Stimulated activated CD8-positive, alpha-beta memory T cell treated with anti-CD3 and anti-CD28 coated beads, Interleukin-2, amount 100 ng/mL, for 1 hour (primary cell): ENCODE measurements at places on chromosomes 6 and 20.

DNA sequence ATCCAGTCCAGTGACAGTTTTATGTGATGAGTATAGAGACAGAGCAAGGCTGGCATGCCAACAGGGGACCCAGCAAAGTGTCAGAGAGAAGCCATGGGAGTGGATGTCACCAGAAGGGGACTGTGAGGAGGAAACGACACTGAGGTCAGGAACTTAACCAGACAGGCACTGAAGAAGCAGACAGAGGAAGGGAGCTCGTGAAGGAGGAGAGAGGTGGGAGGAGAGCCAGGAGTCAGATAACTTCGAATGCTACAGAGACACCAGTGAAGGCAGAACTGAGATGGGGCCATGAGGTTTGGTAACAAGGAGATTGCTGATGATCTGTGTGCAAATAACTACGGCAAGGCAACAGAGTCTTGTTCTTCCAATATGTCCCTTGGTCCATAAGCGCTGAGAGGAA is 211.1 kb upstream of the FOXA2 start:
- DNase-seq: no peak

DNA sequence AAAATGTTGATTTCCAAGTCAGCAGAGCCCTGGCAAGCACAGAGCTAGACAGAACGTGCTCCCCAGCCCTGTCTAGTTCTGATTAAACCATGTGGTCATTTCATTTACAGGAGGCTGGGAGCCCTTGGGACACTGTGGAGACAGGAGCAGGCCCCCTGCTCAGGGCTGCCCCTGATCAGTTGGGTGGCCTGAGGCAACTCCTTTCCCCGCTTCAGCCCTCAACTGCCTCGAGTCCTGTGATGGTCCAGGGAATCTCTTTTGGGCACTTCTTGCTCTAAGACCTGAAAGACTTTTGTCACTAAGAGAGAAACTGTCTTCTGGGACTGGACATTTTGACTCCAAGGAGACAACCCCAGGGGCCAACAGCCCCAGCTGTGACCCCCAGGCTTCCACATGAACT is 13.5 kb downstream of the DYNLRB1 start:
- DNase-seq: no peak

DNA sequence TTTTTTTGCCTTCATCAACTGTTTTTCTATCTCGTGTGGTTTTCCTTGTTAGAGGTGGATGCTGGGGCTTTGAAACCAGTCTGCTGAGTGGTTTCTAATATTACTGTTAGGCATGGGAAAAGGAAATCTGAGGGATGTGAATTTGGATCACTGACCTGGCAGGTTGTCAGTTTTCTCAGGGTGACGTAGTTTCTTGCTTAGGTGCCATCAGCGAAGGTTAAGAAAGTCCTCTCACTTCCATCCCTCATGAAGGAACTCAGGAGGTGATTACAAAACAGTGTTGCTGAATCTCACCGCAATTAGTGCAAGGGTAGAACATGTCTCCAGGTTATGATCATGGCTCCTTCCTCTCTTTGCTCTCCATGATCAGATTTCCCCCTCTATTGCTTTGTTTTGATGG is 135.9 kb downstream of the SOX4 start:
- DNase-seq: no peak

DNA sequence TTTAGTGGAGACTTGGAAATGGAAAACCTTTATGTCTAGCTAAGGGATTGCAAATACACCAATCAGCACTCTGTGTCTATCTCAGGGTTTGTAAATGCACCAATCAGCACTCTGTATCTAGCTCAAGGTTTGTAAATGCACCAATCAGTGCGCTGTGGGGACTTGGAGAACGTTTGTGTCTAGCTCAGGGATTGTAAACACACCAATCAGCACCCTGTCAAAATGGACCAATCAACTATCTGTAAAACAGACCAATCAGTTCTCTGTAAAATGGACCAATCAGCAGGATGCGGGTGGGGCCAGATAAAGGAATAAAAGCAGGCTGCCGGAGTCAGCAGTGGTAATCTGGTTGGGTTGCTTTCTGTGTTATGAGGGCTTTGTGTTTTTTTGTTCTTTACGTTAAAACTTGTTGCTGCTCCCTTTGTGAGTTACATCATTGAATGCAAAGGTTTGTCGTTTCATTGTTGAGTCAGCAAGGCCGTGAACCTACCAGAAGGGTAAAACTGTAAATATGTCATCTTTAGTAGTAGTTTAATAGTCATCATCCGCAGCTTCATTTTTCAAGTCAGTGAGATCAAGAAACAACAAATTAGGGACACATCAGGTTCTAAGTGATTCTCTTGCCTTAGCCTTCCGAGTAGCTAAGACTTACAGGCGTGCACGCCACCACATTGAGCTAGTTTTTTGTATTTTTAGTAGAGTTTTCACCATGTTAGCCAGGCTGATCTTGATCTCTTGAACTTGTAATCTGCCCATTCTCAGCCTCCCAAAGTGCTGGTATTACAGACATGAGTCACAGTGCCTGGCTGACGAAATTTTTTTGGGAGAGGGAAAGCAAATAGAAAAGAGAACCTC is 22.7 kb upstream of the NUP153 start:
- DNase-seq: no peak

DNA sequence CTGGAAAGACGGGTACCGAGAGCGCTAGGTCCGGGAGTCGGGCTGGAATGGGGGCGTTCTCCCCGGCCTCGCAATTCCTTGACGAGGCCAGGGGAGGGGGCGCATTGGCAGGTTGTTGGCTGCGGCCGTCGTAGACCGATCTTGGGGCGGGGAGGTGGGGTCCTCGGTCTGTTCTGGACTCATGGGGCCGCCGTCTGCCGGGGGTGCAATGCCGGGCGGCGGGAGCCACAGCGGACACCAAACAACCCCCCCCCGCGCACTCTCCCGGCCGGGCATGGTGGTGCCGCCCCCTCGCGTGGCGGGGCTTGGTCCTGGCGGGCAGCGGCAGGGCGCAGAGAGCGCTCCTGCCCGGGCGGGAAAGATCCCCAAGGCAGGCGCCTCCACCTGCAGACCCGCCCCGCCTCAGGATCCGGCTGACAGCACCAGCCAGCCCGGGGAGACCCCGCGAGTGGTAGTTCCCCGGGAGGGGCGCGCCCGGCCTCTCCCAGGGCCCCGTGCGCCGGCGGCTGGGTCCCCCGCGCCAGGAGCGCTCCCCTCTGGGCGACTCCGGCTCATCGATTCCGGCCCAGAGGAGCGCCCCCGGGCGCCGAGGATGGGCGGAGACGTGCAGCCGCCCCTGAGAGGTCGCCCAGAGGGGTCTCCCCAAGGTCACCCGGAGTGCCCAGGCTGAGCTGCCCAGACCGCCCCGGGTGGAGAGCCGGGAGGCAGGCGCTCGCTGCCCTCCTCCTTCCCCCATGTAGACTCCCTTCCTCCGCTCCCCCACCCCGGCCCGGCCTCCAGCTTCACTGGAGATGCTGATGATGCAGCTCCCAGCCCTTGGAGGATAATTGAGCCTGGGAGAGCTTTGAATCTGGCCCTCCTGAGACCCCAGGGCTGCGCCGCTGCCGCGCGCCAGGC is 709 bp downstream of the PPP1R16B start:
- DNase-seq: no peak

DNA sequence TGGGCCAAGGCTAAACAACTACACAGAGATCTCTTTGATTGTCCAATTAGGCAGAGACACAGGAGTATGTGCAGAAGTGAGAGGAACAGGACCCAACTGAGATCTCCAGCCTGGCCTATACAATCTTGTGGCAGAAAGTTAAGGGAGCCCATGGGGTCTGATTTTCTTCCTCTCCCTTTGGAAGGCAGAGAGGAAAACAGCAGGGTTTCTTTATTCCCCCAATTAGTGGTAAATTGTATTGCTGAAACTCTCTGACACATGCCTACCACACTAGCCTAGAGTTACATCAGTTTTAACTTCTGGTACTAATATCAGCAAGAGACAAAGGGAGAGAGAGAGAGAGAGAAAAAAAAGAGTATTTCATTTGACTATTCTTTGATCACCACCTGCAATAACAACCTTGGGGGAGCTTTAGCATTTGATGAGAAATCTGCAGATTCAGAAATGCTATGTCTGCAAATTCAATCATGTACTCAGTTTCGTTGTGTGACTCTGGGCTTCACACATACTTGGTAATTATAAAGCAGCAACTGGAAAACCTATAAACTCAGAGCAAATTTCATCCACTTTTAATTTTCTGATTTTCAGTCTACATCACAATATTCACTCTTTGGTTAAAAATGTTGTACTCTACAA is 260.3 kb upstream of the SPTLC3 start:
- DNase-seq: no peak

DNA sequence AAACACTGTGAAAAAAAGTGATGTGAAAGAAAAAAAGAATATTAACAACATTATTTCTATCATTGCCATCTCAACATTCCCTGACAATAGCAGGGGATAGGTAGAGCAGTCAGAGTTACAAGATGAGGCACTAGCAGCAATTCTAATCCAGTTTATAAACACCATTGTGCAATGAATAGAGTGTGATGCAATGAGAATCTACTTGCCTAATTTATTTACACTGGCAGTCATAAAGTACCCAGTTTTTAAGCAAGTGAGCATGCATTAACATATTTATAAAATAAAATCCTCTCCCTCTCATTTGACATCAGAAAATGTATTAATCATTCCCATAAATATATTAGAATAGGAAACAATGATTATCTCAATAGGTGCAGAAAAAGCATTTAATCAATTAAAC is 2.5 kb upstream of the MANEA start:
- no peak for DNase-seq

GRCh38 chr20:51372966-51373365 is 169.6 kb downstream of the NFATC2 start:
- DNase-seq: no peak
